Naive thymus-derived CD8-positive, alpha-beta T cell (primary cell): ENCODE measurements at places on chromosomes 4 and X.
A peak's percentile ranks its signal among the peaks of the same experiment; 100 is the strongest.

DNA sequence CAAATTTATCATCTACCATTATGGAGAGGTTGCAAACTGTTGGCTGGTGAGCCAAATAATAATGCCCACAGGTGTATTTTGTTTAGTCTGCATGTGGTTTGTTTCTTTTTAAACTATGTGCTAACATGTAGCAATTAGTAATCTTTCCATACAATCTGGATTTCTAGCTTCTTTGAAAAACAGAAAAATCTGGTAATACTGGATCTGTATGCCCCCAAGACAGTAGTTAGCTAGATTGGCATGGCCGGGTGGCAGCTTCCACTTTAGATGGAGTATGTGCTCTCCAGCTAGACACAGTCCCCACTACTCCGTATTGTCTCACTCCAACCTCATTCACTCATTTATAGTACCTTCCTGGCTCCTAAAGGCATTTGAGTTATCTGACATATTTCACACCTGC, 91.3 kb downstream of the NHSL2 start:
- no peak for DNase-seq

GRCh38 chrX:56313308-56313707, 81.2 kb downstream of the KLF8 start:
- DNase-seq, result no peak

GRCh38 chr4:67929426-67929825, 33.9 kb downstream of the TMPRSS11A start:
- DNase-seq, result no peak

DNA sequence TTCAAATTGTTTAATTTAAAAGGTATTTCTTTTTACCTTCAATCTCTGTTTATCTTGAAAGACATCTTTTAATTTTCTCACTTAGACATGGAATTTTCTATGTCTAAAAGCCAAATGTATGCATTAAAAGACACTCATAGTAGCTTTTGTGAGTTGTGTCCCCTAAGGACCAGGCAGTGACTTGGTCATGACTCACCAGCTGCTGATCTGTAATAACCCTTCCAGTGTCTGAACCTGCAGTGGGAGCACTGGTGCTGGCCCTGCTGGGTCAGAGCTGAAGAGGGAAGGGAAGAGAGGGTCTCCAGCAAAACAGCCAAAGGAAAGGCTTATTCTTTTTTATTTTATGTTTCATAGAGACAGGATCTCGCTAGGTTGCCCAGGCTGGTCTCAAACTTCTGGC, 31.1 kb upstream of the SH3D19 start:
- no peak for DNase-seq

DNA sequence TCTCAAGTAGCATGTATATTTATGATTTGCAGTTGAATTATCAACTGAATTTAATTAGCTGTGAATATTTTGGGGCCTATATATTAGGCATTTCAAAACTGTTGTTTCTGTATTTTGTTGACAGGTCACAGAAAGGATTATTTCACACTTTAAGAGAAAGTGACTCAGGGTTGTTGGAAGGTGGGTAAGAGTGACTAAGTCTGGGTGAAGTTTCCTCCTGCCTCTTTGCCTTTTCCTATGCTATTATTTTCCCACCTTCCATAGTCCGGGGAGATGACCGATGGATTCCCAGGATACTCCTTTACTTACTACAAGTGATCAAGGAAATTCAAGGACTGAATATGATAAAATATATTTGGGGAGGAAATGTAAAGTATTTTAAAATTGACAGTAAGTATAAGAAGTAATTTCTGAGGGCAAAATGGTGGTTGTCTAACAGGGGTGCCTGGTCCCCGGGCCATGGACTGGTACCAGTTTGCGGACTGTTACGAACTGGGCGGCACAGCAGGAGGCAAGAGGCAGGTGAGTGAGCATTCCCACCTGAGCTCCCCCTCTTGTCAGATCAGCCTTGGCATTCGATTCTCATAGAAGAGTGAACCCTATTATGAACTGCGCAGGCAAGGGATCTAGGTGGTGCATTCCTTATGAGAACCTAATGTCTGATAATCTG, 175.5 kb upstream of the GPRIN3 start:
- no peak for DNase-seq

DNA sequence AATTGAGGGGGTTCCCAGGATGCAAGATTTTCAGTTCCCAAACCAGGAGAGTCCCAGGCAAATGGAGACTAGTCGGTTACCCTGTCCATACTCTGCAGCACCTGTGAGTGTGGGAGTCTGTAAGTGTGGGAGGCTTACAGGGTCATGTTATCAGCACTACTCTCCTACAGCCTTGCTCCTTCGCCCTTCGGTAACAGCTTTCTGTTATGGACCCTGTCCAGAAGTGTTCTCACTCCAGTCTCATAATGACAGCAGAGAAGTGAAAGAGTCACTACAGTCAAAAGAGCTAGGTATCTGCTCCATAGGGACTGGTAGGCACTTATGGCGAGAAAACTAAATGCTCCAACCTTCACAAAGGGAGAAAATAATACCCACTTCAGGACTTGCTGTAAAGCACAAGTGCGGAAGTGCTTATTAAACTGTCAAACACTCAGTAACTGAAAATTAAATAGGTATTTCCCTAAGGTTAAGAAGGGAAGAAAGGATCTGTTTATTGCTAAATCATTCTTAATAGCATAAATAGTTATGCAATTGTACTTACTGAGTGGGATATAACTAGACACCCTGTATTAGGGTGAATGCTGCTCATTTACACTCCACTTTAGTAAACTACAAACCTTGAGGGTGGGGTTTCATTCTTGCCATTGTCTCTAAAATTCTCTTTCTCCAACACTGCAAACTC, 2.7 kb upstream of the ADH7 start:
- no peak for DNase-seq

DNA sequence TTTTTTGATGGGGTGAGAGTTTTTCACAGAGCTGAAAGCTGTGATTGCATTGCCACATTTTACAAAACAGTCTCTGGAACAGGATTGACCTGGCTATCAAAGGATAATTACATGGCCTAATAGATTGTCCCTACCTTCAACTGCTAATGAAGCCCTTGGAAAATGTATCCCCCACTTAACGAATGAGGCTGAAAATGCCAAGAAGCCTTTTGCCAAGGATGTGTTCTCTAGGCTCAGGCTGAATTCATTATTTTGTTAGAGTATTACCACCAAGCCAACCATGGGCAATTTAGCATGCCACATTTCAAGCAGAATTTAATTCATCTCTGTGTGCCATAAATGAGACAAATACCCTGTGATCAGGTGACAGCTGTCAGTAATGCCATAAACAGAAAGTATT, 35.5 kb downstream of the SHROOM3 start:
- no peak for DNase-seq

- DNase-seq, result no peak
Observed at GRCh38 chrX:112844250-112844649, 3.6 kb upstream of the AMOT start.

DNA sequence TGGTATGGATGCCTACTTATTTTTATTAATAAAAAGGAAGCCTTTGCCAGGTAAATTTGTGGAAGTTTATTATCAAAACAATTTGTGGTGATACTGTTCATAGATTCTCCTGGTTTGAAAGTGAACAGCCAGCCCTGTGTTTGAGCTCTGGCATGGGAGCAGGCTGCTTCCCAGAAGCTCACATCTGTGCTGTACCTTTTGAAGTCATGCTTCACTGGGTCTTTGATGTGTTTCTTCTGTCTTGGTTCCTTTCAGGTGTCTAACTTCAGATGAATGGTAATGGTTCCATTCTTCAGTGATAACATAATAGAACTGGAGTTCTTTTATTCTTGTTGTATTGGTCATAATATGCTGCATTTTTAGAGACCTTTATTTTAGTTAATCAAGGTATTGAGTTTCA, 85.5 kb downstream of the BMPR1B start:
- DNase-seq, result no peak

GRCh38 chr4:57639561-57640382, 529.6 kb upstream of the IGFBP7 start:
- no peak for DNase-seq

DNA sequence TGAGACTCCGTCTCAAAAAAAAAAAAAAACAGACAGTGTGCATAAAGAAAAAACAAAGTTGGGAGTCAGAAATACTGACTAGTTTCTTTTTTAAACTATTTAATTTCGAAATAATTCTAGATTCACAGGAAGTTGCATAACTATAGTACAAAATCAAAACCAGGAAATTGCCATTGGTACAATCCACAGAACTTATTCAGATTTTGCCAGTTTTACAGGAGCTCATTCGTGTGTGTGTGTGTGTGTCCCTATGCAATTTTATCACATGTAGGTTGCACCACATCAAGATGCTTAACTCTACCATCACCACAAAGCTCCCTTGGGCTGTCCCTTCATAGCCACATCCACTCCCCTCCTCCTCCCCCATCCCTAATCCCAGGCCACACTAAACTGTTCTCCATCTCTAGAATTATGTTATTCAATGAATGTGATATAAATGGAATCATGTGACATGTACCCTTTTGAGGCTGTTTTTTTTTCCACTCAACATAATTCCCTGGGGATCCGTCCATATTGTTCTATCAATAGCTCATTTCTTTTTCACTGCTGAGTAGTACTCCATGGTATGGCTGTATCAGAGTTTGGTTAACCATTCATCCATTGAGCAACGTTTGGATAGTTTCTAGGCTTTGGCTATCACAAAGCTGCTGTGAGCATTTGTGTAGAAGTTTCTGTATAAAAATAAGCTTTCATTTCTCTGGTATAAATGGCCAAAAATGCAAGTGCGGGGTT, 16.3 kb upstream of the DDX3X start:
- DNase-seq, result no peak

GRCh38 chr4:52864793-52865192, 2.7 kb downstream of the RASL11B start:
- no peak for DNase-seq

DNA sequence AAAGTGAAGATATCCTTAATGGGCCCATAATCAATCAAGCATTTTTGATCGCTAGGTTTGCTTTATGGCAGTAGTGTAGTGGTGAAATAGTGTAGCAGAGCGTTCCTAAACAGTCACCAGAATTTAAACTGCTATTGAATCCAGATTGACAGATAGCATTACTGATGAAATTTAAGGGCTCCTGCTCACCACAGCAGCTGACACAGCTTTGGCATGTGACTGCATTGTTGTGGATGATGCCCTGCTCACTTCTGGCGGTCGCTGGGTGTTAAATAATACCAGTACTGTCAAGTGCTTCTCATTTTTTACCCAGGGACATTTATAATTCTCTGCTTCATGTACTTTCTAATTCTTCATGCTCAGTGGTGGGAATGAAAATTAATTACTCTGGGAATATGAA, 102.0 kb upstream of the ARHGAP24 start:
- no peak for DNase-seq

DNA sequence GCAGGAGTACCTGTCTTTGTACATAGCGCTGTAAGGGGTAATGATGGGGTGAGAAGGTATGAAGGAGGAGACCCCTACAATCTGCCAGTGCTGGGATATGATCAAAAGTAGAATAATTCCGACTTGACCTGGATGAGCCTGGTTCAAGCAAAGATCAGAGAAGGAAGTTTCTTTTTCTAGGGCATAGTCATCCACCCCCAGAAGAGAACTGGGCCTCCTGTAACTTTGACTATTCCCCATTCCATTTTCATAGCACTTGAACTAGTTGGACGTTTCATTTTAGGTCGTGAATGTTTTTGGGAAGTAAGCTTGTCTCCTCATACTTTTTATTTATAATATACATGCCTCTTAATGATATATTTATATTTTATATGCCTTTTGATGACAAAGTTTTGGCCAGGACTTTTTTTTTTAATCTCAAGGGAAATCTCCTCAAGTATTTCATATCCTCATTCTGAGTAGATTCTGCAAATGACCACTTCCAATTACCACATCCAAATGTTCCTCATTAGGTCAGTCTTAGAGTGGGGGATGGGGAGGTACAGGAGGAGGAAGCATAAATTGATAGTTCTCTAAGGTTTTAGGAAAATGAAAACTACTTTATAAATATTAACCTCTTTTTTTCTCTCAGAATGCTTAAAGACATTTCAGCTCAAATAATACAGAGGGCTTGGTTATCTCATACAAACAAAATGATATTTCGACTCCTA, 3.5 kb downstream of the CXorf58 start:
- no peak for DNase-seq

DNA sequence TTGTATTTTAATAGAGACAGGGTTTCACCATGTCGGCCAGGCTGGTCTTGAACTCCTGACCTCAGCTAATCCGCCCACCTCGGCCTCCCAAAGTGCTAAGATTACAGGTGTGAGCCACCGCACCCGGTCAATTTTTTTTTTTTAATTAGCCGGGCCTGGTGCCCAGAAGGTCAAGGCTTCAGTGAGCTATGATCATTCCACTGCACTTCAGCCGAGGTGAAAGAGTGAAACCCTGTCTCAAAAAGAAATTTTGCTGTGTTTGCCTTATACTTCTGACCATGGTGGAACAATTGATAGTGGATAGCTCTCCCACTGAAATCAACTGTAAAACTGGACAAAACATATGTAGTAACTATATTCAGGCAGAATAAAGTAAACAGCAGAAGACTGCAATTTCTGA, 24.0 kb upstream of the SMIM14 start:
- no peak for DNase-seq

DNA sequence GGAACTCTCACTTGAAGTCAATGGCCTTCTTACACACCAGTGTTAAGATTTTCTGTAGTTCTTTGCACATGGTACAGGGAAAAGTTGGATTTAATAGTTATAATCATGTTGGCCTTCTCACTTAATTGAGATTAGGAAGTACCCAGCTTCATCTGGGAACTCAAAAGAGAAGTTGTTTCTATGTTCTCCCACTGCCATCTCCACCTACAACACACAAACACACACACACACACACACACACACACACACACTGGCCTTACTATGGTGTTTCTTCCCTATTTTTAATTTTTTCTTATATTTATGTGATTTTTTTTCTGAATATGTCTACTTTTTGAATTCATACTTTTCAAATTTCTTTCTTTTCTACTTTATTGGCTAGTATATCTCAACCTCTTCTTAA, 10.0 kb upstream of the CHIC2 start:
- DNase-seq, result no peak

GRCh38 chr4:73257651-73258435, 755 bp downstream of the ANKRD17 start:
- no peak for DNase-seq

DNA sequence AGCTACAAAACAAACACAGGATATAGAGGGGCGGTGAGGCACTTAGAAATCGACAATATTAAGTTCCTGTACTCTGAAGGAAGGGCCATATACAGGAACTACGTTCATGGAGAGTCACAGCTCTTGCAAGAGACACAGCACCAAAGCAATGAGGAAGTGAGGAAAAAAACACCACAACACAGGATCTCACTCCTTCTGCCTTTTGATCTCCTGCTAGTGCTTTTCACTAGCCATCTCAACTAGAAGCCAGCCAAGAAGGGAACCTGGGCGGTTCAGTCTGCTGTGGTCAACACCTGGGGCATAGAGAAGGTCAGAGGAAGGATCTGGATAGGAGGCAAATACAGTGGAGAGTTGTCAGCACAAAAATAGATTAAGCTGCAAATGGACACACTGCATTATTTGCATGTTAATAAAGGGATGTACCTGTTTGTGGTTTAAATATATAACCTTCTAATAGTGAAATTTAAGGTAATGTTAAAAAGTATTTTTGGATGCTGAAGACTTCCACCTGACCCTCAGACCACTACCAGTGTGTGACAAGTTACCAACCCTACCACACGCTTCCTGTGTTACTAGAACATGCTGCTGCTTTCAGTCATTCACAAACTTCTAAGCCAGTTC, 104.6 kb downstream of the DTHD1 start:
- peak; percentile 85 for DNase-seq

GRCh38 chrX:29671421-29671820, 543.9 kb upstream of the MAGEB2 start:
- no peak for DNase-seq
